Fibroblast of skin of back (primary cell): ENCODE measurements at places on chromosomes 11 and 22.

- no peak for DNase-seq
These were observed 24.5 kb upstream of the LRRC4C start for GRCh38 chr11:41483956-41484355.

DNA sequence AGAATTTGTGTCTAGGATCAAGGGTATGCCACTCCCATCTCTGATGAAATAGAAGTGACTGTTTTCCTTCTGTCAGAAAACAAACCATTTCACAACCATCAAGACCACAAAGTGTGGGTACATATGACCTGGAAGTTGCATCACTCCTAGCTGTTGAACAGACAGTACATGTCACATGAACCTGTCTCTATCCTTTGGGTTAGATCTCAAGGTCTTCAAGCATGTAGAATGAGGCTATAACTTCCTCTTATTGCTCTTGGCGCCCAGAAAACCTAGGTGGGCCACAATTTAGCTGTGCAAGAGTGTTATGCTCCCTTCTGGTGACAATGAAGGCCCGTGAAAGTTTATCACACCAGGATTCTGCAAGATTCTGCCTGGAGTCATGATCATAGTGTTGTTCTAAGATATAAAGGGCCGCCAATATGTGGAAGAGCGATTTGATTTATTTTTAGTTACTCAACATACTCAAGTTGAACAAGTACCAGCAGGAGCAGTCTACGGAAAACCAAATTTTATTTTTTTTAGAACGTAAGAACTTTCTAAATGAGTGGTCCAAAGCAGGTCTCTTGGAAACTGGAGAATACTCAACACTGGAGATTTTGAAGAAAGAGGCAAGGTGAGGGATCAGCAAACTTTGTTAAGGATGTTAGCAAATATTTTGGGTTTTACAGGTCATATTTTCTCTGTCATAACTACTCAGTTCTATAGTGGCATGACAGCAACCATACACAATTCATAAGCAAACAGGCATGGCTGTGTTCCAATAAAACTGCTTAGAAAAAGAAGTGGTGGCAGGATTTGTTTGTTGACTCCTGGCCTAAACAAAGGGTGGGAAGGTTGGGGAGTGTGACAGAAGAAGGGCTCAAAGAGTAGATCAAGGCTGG is 101.8 kb downstream of the USP35 start:
- DNase-seq, result no peak

DNA sequence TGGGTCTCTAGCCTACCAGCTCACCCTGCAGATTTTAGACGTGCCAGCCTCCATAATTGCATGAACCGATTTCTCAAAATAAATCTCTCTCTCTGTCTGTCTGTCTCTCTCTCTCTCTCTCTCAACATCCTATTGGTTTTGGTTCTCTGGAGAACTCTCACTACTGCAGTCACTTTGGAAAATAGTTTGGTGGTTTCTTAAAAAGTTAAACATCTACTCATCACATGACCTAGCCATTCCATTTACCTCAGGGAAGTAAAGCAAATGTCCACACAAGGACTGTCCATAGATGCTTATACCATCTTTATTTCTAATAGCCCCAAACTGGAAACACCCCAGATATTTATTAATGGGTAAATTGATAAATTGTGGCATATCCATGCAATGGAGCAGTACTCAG is 119.5 kb downstream of the SNX19 start:
- no peak for DNase-seq

GRCh38 chr11:76670485-76671236 is at the start of gene LRRC32:
Gene LRRC32, minus strand, starts transcription at chr11:76670747. Its CDS starts 4,793 bp downstream, at chr11:76665954.
- peak; percentile 33 for DNase-seq

GRCh38 chr11:115290893-115291292 is 213.3 kb downstream of the CADM1 start:
- no peak for DNase-seq

DNA sequence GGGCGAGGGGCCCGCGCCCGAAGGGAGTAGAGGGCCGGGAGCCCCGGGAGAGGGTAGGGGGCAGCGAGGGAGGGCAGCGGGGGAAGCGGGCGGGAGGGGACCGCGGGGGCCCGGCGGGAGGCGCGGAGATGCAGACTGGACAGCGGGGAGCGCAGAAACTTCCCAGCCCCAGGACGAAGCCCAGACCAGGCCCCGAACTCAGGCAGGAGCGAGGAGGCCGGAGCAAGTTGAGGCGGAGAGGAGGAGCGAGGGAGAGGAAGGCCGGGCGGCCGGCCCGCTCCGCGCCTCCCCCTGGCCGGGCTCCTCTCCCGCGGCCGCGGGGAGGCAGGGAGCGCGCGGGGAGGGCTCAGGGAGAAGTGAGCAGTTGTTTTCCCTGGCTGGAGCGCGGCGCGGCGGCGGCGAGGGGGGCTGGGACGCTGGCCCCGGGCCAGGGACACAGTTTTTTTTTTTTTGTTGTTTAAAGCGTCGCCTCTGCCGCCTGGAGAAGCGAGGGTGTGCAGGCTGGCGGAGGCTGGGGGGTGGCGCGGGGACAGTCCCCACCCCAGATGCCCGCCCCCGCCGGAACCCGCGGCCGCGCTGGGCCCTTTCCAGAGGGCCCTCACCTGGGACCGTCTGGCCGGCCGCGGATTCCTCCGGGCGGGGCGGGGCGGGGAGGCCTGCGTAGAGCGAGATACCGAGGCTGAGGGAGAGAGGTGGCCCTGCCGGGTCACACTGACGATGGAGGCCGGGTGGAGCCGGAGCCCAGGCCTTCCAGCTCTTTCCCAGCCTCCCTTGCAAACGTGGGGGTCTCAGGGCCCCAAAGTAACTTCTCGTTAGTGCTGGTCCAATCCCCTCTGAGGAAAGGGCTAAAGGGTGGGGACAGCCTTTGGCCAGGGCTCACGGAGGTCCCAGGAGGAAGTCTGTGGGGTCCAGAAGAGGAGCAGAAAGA is at the start of gene LTBP3:
TSS of gene LTBP3 (minus strand) at position 358 of the 928 bp plus-strand sequence. CDS start 400 bp downstream, outside the sequence.
- peak; percentile 91 for DNase-seq

- peak; percentile 28 for DNase-seq
These were observed 524 bp downstream of the MTMR2 start for GRCh38 chr11:95923439-95923727.

DNA sequence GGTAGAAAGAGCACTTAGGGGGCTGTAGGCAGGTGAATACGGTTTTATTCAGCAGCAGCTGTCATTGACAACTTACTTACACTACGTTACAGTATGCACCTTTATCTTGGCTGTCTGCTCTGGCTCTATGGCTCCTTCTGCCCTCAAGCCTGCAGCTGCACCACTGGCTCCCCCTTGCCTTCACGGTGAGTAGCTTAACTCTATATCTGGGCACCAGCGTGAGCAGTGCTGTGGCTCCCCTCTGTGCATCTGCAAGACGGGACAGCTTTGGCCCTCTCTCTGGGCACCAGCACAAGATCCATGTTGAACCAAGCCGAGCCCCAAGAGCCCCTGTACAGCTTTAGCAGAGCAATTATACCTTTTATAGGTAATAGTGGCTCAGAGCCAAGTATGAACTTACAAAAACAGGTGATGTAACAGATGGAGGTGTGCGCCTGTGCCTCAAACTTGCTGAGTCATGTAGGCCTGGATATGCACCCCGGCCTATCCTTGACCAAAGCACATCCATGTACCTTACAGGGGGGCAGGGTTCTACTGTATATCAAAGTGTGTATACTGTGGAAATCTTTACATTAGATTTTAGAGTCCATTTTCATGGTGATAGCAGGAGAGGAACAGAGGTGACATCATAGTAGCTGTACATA is 96.9 kb upstream of the CTSC start:
- DNase-seq, result no peak

DNA sequence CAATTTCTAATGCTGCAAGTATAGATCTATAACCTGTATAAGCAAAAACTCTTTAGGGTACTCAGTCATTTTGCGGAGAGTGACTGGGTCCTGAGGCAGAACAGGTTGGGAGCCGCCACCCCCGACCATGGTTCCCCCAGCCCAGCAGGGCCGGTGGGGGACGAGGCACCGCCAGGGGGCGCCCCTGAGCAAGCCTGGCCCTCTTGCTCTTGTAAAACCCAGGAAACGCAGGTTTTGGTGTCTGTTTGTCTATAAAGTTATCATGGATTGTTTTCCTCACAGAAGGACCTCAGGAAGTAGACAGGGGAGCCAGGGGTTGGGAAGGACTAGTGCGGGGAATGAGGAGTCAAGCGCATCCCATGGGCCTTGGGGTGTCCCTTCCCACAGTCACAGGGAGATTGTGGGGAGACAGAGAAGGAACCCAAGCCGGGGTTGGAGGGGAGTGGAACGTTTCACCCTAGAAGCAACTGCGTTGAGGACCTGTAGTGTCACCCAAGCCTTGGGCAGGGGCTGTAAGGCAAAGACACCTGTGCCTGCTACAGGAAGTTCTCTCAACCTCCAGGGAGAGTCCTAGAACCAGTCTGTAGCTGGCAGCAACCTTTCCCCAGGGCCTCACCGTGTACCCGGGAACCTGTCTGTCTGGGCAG is 26.4 kb downstream of the KCTD17 start:
- peak; percentile 31 for DNase-seq

GRCh38 chr22:22838148-22838786 is 49.3 kb upstream of the IGLL5 start:
- DNase-seq, result no peak

DNA sequence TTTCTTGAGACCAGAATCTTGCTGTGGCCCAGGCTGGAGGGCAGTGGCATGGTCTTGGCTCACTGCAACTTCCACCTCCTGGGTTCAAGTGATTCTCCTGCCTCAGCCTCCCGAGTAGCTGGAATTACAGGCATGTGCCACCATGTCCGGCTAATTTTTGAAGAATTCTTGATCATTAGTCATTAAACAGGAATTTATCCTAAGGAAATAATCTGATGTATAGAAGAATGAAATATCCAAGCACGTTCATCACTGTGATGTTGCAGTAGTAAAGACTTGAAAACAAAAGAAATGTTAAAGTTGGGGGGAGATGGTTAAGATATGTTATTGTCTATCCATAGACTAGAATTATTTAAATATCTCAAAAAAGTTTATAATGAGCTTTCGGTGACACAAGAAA is 23.6 kb downstream of the CBL start:
- DNase-seq, result peak; percentile 59

DNA sequence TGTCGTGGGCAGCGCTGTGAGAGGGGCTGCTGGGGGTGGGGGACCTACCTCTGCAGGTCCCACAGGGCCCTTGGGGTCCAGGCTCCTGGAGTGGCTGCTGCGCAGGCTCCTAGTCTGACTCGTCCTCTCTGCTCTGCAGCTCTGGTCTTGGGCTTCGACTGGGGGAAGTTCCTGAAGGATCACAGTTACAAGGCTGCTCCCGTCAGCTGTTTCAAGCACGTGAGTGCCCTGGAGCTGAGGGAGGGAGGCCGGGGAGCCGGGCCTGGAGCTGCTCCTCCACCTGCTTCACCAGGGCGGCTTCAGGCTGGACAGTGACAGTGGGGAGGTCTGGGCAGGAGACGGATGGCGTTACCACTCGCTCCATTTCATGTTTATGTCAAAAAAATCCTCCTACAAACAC is 11.9 kb downstream of the L3MBTL2 start:
- DNase-seq, result no peak

DNA sequence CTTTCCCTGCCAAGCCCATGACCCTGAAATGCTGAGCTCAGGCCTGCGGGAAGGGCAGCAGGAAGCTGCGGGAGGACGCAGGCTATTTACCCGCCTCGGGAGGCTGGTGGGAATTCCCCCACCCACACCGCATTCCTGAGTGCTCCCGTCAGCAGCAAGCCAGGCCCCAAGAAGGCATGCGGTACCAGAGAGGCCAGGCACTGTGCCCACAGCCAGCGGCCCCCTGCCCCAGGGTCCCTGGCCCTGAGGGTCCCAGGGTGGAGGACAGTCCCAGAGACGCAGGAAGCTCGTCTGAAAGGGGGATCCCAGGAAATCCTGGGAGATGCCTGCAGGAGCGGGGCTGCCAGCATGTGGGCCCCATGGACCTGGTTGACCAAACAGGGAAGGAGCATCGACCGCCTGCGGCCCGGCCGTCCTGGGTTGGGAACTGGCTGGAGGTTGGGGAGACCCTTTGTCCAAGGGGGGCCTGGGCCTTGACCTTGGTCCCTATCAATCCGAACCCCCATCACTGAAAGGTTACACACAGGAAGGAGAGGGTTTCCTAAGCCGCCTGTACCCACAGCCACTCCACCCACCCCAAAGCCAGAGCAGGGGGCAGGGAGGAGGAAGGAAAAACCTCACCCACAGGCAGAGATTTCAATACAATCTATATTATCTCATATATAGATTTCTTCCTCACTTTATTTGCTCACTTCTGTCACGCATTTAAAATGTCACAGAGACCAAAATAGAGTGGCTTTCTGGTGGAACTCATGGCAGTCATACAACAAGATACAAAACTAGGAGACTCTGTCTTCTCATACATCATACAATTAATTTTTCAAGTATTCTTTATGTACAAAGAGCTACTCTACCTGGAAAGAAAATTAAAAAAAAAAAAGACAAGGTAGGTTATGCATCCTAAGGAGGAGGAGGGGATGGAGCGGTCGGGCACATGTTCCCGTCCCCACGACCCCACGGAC is 17.1 kb downstream of the MAFF start:
- DNase-seq, result peak; percentile 95

DNA sequence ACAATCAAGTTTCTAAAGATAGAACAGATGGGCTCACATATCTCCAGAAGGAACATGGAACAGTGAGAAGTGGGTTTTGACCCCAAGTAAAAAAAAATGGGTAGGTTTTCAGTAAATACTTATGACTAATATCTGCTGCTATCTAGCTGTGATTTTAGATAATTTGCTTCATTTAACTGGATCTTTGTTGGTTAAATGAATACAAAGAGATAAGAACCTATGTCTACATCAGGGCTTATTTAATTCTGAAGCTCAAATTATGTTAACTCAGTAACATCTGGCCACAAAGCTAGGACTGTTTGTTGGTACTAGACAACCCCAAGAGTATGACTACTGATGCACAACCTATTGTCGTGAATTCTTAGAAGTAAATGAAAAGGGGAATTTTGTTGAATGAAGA is 144.4 kb upstream of the SESN3 start:
- no peak for DNase-seq

GRCh38 chr11:83051760-83052671 is 19.7 kb downstream of the RAB30 start:
- peak; percentile 95 for DNase-seq
